Dermis microvascular lymphatic vessel endothelial cell (primary cell): ENCODE measurements at places on chromosomes 5 and 9. TPM values are rescaled to one million over a fixed set of nuclear protein-coding genes. Genes with fewer than 3 reads are reported as not detected.

Gene NEK6
- 10.8 and 23.0 TPM in 2 replicates for total RNA-seq

Gene ADAMTS2
- 0.38 TPM in 1 of 2 replicates, not detected in the other for total RNA-seq

Gene SCGB3A2
- total RNA-seq: not detected in 2 replicates

Gene CBY3
- not detected in 2 replicates for total RNA-seq

Gene CATSPER3
- total RNA-seq: under 0.01 and 0.13 TPM in 2 replicates

Gene PCDHGA7
- total RNA-seq: 0.64 and 1.5 TPM in 2 replicates

Gene NEUROG1
- total RNA-seq: not detected in 2 replicates

Gene NUTM2G
- total RNA-seq: not detected in 2 replicates

Gene ESM1
- total RNA-seq: 69.5 and 73.0 TPM in 2 replicates

Gene CRB2
- total RNA-seq: not detected in 2 replicates

Gene C9orf152
- not detected in 2 replicates for total RNA-seq

Gene ATP6V1G1
- total RNA-seq: 85.8 and 116 TPM in 2 replicates

Gene FGFR4
- total RNA-seq: 2.4 and 4.2 TPM in 2 replicates
